ENCODE measurements at places on chromosomes 4 and X. TPM values are rescaled to one million over a fixed set of nuclear protein-coding genes. Genes with fewer than 3 reads are reported as not detected.

Gene ZNF141
- total RNA-seq, result 9.8 TPM

Gene RBMXL3
- not detected for total RNA-seq

Gene CLTRN
- 0.28 TPM for total RNA-seq

Gene IL13RA2
- 440 TPM for total RNA-seq

Gene GPRASP3
- 5.0 TPM for total RNA-seq

Gene TMEM154
- total RNA-seq, result 2.3 TPM

Gene DSPP
- not detected for total RNA-seq

Gene ARR3
- total RNA-seq, result not detected

Gene CPE
- 1.3 TPM for total RNA-seq

Gene MID1
- total RNA-seq, result 9.1 TPM
